ENCODE measurements at places on chromosomes 12 and 14. TPM values are rescaled to one million over a fixed set of nuclear protein-coding genes. Genes with fewer than 3 reads are reported as not detected.

- H3K36me3 ChIP-seq, result no peaks in the 10 kb centered on the region
- H3K27me3 ChIP-seq, result peaks cover 5% of the 10 kb centered on the region
- DNase-seq, result no peak
- H3K27ac ChIP-seq, result peak overlapping the region; percentile 94
- no peak overlapping the region for H3K4me3 ChIP-seq
Measured at GRCh38 chr12:124726596-124727263, 136.9 kb downstream of the SCARB1 start.

GRCh38 chr14:54562334-54562733 lies 4.6 kb upstream of the SAMD4A start:
- no peak for DNase-seq
- H3K4me3 ChIP-seq, result no peak overlapping the region
- H3K27ac ChIP-seq, result no peak overlapping the region
- peaks cover 9% of the 10 kb centered on the region for H3K27me3 ChIP-seq
- no peaks in the 10 kb centered on the region for H3K36me3 ChIP-seq
- peaks cover 8% of the 10 kb centered on the region for H3K4me1 ChIP-seq

SYNJ2BP gene
- total RNA-seq, result 39.8 TPM

NANOG gene
- total RNA-seq, result 0.64 TPM

IRAK3 gene
- total RNA-seq, result 0.02 TPM

- no peaks in the 10 kb centered on the region for H3K36me3 ChIP-seq
- peak; percentile 33 for DNase-seq
- H3K27ac ChIP-seq, result no peak overlapping the region
Measured at GRCh38 chr12:39990122-39991101, 115.5 kb downstream of the SLC2A13 start.

IAPP gene
- total RNA-seq, result not detected

- no peak overlapping the region for H3K27ac ChIP-seq
- H3K36me3 ChIP-seq, result peaks cover 16% of the 10 kb centered on the region
- peaks cover 11% of the 10 kb centered on the region for H3K4me1 ChIP-seq
Measured at GRCh38 chr12:18975933-18976332, 153.6 kb upstream of the PLEKHA5 start.

DNA sequence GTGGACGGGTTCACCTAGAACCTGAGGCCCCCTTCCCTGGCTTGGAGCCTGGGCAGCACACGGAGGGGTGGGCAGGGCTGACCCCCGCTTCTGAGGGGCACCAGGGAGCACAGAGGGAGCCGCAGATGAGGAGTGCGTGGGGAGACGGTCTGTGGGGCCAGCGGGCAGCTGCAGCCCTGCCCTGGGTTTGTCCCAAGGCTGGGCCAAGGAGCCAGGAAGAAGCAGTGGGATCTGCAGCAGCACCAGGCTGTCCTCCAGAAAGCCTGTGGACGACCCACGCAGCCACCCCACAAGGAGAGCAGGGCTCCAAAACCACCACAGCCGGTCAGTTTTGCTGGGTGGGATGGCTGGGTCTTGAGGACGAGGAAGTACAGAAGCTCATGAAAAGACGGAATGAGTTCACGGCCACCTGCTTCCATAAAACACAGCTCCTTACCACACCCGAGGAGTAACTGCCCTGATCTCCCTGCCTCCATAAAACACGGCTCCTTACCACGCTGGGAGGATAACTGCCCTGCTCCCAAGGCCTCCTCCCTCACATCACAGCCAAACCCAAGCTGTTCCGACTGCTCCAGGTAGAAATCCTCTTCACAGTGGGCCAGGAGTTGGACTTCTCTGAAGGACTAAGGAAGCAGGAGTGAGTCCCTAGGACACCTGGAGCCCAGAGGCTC lies 9.9 kb upstream of the GOLGA3 start:
- H3K27ac ChIP-seq, result no peak overlapping the region
- H3K4me3 ChIP-seq, result no peak overlapping the region
- H3K4me1 ChIP-seq, result no peaks in the 10 kb centered on the region
- peaks cover 8% of the 10 kb centered on the region for H3K36me3 ChIP-seq
- H3K27me3 ChIP-seq, result no peaks in the 10 kb centered on the region
- DNase-seq, result no peak

DNA sequence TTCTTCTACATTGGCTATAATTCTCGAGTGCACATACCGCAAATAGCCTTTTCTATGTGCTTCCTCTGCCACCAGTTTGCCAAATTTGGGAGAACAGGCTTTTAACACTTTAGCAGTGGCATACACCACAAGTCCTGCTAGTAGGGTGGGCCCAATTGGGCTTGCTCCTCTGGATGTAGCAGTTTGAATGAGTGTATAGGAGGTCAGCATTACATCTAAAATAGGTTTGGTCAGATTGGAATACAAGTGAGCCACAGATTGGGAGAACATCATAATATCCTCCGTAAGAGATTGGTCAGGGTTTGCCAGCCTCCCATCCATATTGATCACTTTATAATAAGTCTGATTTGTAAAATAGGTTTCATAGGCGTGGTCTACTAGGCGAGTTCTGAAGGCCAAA lies 902 bp downstream of the ABCD2 start:
- H3K27ac ChIP-seq, result no peak overlapping the region
- H3K27me3 ChIP-seq, result peaks cover 3% of the 10 kb centered on the region
- no peak for DNase-seq
- no peaks in the 10 kb centered on the region for H3K36me3 ChIP-seq

- no peak overlapping the region for H3K4me3 ChIP-seq
- peaks cover 8% of the 10 kb centered on the region for H3K4me1 ChIP-seq
- peaks cover 2% of the 10 kb centered on the region for H3K36me3 ChIP-seq
- no peak overlapping the region for H3K27ac ChIP-seq
- no peak for DNase-seq
Measured at GRCh38 chr12:109783135-109783964, 49.8 kb downstream of the TRPV4 start.

DNA sequence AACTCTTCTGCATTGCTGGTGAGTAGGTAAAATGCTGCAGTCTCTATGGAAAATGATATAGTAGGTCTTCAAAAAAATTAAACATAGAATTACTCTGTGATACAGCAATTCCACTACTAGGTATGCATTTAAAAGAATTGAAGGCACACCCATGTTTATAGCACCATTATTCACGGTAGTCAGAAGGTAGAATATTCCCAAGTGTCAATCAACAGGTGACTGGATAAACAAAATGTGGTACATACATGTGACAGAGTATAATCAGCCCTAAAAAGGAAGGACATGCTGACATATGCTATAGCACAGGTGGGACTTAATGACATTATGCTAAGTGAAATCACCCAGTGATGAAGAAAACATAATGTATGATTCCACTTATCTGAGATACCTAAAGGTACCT lies 123.3 kb downstream of the CCER1 start:
- H3K4me1 ChIP-seq, result peaks cover 40% of the 10 kb centered on the region
- H3K27me3 ChIP-seq, result no peaks in the 10 kb centered on the region
- no peak overlapping the region for H3K4me3 ChIP-seq
- no peak overlapping the region for H3K27ac ChIP-seq
- DNase-seq, result no peak

DNA sequence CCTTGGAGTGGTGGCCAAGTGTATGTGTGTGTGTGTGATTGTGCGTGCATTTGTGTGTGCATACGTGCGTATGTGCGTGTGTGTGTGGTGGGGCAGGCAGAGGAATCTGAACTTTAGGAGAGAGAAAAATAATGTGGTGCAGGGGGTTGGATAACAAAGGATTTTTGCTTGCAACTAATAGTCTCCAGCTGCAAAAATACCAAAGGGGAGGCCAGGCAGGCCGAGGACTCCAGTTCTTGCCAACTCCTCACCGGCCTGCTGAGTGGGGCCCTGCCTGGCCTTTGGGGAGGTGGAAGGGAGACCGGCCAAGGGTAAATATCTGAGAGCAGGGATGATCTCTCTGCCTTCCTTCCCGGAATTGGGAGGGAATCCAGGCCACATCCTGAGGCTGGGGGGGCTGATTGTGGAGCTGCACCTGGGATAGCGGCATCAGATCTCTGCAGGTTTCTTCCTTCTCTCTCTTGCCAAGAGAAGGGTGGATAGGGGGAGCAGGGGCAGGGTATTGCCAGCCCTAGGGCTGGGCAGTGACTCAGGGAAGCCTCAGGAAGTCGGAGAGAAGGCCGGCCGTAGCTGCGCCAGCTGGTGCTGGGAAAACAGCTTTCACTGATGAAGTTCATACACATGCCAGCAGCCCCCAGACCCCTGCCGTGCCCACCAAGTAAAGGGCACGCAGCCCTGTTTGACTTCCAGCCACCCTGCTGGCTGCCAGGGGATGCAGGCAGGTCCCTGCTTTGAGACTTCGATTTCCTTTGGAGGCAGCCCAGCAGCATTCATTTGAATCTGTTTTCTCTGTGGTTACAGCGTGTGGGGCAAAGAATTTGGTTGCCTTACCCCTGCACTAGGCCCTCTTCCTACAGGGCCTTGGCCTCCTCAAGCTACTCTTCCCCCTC lies 4.6 kb upstream of the LRP1-AS start:
- no peak overlapping the region for H3K4me3 ChIP-seq
- H3K27ac ChIP-seq, result peak overlapping the region; percentile 52
- no peak for DNase-seq
- no peaks in the 10 kb centered on the region for H3K27me3 ChIP-seq
- peaks cover 16% of the 10 kb centered on the region for H3K36me3 ChIP-seq

DNA sequence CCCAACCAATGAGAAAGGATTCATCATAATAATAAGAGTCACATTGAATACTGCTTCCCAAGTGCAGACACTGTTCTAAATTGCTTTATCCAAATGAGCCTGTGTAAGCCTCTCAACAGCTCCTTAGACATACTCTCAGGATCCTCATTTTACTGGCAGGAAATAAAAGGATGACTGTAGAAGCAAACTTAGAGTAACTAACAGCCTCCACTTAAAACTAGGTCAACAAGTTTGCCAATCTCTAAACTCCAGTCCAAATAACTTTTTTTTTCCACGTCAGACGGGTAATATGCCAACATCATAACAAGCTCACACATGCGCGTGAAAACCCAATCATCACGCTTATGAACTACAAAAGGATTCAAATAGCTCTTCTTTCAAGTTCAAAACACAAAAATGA lies 15.3 kb upstream of the DPF3 start:
- H3K27me3 ChIP-seq, result peaks cover 18% of the 10 kb centered on the region
- no peak overlapping the region for H3K4me3 ChIP-seq
- H3K27ac ChIP-seq, result no peak overlapping the region
- DNase-seq, result no peak
- H3K4me1 ChIP-seq, result no peaks in the 10 kb centered on the region

DNA sequence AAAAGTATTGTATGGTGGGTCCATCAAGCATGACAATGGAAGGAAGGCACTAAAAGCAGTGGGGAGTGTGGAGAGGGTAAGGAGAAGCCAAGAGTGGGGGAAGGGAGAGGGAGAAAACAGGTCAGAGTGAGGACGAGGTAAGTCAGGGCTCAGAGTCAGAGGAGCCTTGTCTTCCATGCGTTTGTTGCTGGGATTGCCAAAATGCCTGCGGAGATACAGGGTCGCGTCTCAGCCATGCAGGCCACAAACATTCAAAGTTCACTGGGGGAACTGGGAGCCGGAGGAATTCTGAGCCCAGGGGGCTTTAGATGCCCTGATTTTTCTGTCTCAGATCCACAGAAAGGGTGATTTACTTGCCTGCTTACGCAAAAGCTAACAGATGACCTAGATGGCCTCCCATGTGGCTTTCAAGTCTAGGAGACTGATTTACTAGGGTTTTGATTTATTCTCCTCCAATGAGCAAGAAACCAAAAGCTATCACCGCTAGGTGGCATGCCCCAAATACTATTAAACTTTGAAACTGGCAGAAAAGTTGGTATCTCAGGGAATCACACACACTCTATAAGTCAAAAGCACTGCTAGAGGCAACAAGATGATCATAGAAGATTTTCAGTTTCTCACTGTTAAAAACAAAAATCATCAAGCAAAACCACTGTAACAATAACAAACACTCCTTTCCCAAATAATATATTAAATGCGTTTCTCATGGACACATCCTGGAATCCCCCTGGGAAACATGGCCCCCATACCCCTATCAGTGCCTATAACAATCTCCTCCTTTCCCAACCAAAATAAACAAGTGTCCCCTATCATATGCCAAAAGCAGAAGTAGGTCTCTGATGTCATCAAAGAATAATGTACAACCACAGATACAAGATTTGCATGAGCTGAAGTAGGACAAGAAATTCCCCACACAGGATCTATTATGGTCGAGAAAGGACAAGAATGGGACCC lies 26.6 kb upstream of the MDM1 start:
- DNase-seq, result no peak
- H3K4me3 ChIP-seq, result no peak overlapping the region
- H3K27ac ChIP-seq, result peak overlapping the region; percentile 57
- H3K27me3 ChIP-seq, result no peaks in the 10 kb centered on the region
- no peaks in the 10 kb centered on the region for H3K36me3 ChIP-seq

KRT73 gene
- not detected for total RNA-seq

DNA sequence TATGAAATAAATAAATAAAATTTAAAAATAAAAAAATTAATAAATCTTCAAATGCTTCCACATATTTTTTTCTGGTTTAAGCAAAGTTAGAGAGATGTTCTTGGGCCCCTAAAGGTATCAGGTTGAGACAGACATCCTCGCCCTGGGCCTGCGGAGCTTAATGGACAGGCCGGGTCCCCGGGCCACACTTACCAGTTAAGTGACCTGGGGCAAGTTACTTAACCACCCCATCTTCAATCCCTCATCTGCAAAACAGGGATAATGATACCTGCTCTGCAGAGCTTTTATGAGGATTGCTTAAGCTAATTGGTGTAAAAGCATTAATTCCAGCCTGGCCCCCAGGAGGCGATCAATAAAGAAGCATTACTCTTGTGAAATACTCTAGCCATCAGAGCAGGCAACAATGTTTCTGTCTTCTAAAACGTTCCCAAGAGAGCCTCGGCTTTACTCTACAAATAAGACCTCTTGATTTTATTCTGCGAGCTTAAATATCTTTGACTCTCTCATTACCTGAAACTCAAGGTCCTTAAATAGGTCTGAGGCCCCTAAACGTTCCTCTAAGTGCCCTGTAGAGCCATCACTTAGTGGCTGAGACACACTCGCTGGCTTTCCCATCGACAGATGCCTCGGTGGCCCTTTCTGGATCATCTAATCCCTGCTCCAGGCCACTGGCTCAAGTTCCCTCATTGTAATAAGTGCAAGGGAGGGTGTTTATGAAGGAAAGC lies 81.1 kb upstream of the DIO3 start:
- H3K36me3 ChIP-seq, result peaks cover 2% of the 10 kb centered on the region
- H3K27me3 ChIP-seq, result no peaks in the 10 kb centered on the region
- H3K4me3 ChIP-seq, result no peak overlapping the region
- DNase-seq, result no peak
- H3K4me1 ChIP-seq, result peaks cover 35% of the 10 kb centered on the region

KLRD1 gene
- total RNA-seq, result 0.48 TPM

DNA sequence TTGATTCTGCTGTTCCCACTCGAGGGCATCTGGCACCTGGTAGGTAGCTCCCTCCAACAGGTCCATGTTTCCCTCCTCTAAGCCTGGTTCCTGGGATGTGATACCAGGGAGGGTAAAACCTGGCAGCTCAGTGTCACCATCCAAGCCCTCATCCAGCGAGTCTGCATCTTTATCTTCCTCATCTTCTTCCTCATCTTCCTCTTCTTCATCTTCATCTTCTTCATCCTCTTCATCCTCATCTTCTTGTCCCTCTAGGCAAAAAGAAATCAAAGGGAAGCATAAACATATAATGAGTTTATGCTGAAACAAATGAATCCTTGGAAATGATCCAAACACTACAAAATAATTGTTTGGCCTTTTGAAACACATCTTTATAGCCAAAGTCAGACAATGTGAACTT lies 55.3 kb downstream of the ARMH4 start:
- no peak overlapping the region for H3K27ac ChIP-seq
- no peaks in the 10 kb centered on the region for H3K4me1 ChIP-seq
- DNase-seq, result no peak
- no peak overlapping the region for H3K4me3 ChIP-seq

Measured in progenitor cell of endocrine pancreas (in vitro differentiated cells).